CD4-positive, alpha-beta T cell (primary cell): ENCODE measurements at places on chromosomes 12 and 14.

- no peak overlapping the region for H3K4me3 ChIP-seq
- DNase-seq: no peak
- no peaks in the 10 kb centered on the region for H3K36me3 ChIP-seq
- no peaks in the 10 kb centered on the region for H3K27me3 ChIP-seq
- no peaks in the 10 kb centered on the region for H3K4me1 ChIP-seq
- no peak overlapping the region for H3K27ac ChIP-seq
Observed at GRCh38 chr12:93707836-93708235, 30.7 kb downstream of the CRADD start.

DNA sequence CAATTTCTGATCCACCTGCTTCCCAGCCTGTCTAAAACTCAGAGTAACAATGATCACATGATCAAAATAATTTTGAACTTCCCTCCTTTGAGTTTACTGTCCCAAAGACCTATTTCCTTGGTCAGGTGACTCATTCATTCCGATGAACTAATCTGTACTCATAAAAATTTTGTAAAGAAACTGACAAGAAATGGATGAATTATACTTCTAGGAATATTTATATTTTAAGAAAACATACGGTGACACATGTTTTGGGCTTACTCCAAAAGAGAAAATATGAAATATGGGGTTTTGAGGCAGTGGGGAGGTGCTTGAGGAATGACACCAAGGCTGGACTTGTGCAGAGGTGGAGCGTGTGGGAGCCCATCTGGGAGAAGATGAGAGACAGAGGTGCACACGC lies 42.0 kb downstream of the GUCY2C start:
- no peak for DNase-seq
- no peak overlapping the region for H3K27ac ChIP-seq

GRCh38 chr14:66603945-66604344 lies 96.0 kb downstream of the GPHN start:
- H3K27ac ChIP-seq: no peak overlapping the region
- H3K27me3 ChIP-seq: no peaks in the 10 kb centered on the region
- H3K4me1 ChIP-seq: no peaks in the 10 kb centered on the region
- H3K4me3 ChIP-seq: no peak overlapping the region
- no peak for DNase-seq

DNA sequence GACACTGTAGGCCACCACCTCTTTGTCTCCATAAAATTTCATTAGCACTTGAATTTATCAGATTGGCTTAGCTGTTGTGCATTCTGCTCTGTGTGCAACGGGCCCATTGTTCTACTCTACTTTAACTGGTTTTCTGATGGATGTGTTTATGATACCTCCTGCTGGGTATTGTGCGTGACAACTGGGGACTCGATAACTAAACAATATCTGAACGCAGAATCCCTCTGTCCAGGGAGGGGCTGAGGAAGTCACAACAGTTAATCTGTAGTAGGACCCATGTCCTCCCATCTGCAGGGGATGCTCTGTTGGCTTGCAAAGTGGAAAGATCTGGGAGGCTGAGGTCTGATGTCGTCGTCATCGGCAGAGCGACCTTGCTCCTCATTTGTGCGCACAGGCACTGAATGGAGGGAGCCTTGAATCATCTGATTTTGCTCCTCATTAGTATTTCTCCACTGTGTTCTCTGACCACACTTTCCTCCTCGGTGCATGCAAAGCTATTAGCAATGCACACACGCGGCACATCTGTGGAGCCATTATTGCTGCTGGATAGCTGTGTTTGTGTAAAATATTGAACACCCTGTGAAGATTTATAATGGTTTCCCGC lies 422.5 kb downstream of the NRXN3 start:
- DNase-seq: no peak
- H3K36me3 ChIP-seq: no peaks in the 10 kb centered on the region
- peaks cover 4% of the 10 kb centered on the region for H3K27me3 ChIP-seq
- no peaks in the 10 kb centered on the region for H3K4me1 ChIP-seq

DNA sequence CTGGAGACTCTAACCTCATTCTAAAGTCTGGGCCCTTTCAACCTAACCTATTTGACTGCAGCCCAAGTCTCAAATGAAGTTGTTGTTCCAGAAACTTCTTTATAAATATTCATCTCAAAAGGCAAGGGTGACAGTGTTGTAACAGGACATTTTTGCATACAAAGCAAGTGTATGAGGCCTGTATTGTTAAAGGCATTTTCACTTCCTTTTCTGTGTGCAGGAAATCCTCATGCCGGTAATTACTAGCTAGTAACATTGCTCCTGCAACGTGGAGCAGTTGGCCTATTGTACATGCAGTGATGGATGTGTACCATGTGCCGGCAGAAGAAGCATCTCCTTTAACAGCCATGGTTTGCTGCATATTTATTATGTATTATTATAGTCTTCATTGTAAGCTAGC lies 156.5 kb upstream of the RMST start:
- H3K4me3 ChIP-seq: no peak overlapping the region
- no peaks in the 10 kb centered on the region for H3K36me3 ChIP-seq
- no peak overlapping the region for H3K27ac ChIP-seq
- H3K27me3 ChIP-seq: no peaks in the 10 kb centered on the region
- H3K4me1 ChIP-seq: no peaks in the 10 kb centered on the region

GRCh38 chr12:127416796-127417195 lies 850.2 kb upstream of the TMEM132C start:
- no peaks in the 10 kb centered on the region for H3K4me1 ChIP-seq
- H3K4me3 ChIP-seq: no peak overlapping the region
- no peaks in the 10 kb centered on the region for H3K27me3 ChIP-seq
- DNase-seq: no peak

DNA sequence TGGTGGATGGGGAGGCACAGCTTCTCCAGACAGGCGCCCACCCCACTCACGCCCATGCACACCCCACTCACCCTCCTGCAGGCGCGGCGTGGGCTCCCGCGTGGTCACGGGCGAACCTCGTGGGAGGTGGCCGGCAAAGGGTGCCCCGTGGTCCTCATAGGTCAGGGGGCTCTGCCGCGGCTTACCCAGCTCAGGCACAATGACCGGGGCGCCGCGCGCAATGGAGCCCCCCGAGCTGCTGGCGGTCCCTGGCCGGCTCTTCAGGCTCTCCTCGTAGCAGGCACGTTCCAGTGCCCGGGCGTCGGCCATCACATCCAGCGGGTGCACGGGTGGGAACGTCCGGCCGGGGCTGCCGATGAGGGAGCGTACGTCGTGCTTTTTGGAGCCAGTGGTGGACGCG lies 49.6 kb downstream of the RFLNA start:
- H3K27ac ChIP-seq: no peak overlapping the region
- H3K36me3 ChIP-seq: peaks cover 85% of the 10 kb centered on the region
- no peaks in the 10 kb centered on the region for H3K4me1 ChIP-seq
- H3K27me3 ChIP-seq: no peaks in the 10 kb centered on the region

DNA sequence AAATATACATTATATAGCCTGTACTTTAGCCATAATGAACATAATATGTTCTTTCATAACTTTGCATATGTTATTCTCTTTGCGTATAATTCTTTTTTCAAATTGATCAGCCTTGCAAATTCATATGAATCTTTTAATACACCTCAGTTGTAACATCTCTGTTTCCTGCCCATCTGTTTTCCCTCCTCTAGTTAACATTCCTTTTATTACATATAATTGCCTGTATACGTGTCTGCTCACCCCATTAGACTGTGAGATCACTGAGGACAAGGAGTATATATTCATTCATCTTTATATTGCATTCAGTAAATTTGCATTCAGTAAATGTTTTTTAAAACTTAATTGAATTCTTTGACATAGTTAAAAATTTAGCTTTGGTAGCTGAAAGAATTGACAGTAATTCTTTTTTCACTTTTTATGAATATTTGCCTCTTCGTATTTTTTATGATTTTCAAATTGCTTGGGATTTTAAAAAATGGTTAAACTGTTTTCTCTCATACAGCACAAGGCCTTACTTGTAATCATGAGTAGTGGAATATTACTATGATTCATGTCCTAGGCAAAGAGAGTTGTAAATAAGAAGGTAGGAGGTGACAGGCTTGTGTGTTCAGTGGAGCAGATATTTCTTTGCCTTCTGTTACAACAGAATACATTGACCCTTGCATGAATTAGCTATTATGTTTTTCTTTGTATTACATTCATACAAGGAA lies 32.8 kb upstream of the KLHL42 start:
- no peaks in the 10 kb centered on the region for H3K27me3 ChIP-seq
- no peak overlapping the region for H3K27ac ChIP-seq
- DNase-seq: no peak
- H3K4me3 ChIP-seq: no peak overlapping the region

DNA sequence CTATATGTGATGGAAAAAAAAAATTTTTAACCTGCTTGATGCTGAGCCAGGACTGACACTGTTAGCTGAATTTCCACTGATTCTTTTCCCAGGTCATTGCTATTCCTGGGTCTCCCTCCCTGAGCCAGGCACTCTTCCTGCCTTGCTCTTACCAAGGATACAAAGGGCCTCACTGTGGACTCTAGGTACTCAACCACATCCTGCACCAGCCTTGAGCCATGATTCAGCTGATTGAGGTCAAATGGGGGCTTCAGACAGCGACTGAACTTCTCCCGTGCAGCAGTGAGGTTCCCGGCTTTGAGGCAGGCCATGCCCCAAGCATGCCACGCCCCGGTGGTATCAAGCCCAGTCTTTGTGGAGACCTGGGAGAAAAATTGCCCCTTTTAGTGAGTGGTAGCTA lies 54.3 kb downstream of the ZFYVE26 start:
- peaks cover 63% of the 10 kb centered on the region for H3K36me3 ChIP-seq
- H3K27me3 ChIP-seq: no peaks in the 10 kb centered on the region
- no peak for DNase-seq
- H3K4me3 ChIP-seq: no peak overlapping the region
- H3K4me1 ChIP-seq: no peaks in the 10 kb centered on the region
- no peak overlapping the region for H3K27ac ChIP-seq

DNA sequence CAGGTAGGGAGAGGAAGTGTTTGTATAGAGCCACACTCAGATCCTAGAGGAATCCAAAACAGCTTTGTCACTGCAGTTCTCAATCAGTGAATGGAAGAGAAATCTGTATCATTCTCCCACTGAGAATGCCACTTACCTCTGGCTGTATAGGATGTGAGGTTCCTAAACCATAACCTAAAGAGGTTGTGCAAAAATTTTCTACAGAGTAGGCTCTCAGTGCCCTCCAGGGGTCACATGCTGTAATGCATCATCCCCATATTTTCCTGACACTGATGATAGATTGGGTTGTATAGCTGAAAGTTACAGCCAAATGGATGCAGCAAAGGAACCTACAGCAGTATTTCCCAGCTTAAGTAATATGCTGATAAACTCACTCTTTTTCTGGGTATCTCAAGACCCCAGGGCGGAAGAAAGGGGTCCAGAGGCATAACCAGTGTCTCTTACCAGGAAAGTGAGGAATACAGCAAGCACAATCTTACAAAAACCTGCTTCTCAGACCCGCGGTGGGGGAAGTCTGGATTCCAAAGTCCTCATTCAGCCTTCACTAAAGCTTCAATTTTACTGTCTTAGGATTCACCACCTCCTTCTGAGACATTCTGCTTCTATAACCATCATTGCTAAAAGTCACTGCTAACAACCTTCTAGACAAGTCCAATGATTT lies 3.8 kb downstream of the BCDIN3D start:
- H3K36me3 ChIP-seq: peaks cover 6% of the 10 kb centered on the region
- H3K4me1 ChIP-seq: peaks cover 25% of the 10 kb centered on the region
- no peak overlapping the region for H3K4me3 ChIP-seq

DNA sequence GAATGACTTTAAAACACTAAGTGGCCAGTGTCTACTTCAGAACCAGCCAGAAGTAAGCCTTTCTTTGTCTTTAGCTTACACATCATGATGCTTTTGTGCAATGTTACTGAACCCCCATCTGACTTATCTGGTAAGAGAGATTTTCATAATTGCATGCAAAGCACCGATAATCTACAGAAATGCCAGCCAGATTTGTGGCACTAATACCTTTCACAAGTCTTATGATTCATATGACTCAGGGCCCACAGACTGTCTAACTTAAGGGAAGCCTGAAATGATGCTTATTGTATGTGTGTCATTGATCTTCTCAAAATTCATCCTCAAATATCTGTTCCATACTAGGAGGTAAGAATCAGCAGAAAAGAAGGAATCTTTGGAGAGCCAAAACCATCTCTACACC lies 18.0 kb downstream of the IGF1 start:
- no peaks in the 10 kb centered on the region for H3K36me3 ChIP-seq
- DNase-seq: no peak
- no peak overlapping the region for H3K4me3 ChIP-seq

DNA sequence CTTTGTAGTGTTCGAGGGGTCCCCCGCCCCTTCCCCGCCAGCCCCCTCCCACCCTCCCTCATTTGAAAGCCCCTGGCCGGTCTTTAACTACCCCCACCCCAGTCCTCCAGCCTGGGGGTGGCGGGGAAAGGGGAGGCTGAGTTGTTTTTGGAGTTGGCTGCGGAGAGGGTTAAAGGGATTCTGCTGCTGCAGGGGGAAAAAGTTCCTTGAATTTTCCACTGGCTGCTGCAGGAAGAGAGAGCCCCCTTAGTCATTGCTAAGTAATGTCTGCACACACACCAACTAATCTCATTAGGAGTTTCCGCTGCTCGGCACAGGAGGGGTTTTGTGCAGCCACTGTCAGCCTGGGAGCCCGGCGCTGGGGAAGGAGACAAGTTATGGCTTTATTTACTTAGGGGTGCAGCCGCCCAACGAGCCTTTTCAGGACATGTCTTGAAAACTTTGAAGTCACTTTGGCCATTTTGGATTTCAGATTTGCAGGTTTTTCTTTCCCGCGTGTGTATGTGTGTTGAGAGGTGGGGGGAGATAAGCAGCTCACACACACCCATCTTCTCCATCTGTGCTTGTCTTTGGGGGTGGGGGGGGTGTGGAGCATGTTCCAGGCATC lies 1.8 kb downstream of the ELK3 start:
- DNase-seq: peak; percentile 41
- peak overlapping the region; percentile 96 for H3K4me3 ChIP-seq
- H3K27ac ChIP-seq: peak overlapping the region; percentile 78
- no peaks in the 10 kb centered on the region for H3K27me3 ChIP-seq
- H3K36me3 ChIP-seq: peaks cover 2% of the 10 kb centered on the region

- no peak overlapping the region for H3K4me3 ChIP-seq
- no peaks in the 10 kb centered on the region for H3K4me1 ChIP-seq
- DNase-seq: no peak
- H3K27ac ChIP-seq: no peak overlapping the region
Observed at GRCh38 chr12:88299567-88300101, 157.5 kb downstream of the TMTC3 start.

DNA sequence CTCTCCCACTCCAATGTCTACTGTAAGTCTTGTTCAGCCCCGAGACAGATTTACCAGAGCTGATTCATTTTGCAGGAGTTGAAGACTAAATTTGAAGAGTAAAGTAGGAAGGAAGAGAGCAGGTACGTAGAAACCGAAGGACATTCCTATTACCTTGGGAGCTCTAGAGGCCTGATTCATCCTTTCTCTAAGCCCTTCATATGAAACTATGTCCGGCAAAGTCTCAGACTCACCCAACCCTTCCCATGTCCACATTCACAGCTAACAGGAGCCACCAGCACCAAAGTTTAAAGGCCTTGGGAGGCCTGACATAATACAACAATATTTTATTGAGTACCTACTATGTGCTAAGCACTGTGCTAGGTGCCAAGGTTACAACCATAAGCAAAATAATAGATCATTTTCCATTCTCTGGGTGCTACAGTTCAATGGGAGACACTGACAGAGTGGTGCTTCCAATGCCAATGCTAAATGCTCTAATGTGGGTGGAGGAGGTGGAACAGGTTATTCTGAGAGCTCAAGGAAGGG lies 86.6 kb downstream of the PHLDA1 start:
- H3K27ac ChIP-seq: peak overlapping the region; percentile 31
- H3K27me3 ChIP-seq: no peaks in the 10 kb centered on the region
- no peak overlapping the region for H3K4me3 ChIP-seq
- H3K36me3 ChIP-seq: no peaks in the 10 kb centered on the region
